ENCODE measurements at places on chromosomes 16 and 17.

DNA sequence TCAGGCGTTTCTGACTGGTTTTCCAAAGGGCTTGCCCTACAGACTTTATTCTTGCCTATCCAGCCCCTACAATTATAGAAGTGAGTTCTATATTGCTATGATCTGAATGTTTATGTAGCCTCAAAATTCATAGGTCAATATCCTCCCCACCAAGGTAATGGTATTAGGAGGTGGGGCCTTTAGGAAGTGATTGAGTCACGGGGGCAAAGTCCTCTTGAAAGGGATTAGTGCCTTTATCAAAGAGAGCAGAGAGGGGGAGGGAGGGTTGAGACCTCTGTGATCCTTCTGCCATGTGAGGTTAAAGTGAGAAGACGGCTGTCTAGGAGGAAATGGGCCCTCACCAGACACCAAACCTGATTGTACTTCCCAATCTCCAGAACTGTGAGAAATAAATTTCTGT, 931 bp upstream of the CPHXL start:
- no peak for DNase-seq

- DNase-seq: no peak
Observed at GRCh38 chr16:88338111-88338510, 44.6 kb upstream of the ZNF469 start.

DNA sequence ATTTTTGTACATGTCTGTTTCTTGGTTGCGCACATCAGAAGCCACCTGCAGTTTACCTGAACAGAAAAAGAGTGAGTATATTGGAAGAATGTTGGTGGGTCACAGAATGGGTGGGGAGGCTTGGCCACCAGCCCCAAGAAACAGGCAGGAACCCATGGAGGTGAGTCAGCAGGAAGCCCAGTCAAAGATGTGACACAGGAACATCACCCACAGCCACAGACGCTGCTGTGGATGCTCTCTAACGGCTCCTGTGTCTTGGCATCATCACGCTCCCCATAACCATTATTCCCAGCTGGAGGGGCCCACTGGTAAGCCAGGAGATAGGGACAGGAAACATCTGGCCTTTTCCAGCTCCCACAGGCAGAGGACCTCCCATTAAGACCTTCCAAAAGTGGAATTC, 94.0 kb upstream of the WSB1 start:
- no peak for DNase-seq

DNA sequence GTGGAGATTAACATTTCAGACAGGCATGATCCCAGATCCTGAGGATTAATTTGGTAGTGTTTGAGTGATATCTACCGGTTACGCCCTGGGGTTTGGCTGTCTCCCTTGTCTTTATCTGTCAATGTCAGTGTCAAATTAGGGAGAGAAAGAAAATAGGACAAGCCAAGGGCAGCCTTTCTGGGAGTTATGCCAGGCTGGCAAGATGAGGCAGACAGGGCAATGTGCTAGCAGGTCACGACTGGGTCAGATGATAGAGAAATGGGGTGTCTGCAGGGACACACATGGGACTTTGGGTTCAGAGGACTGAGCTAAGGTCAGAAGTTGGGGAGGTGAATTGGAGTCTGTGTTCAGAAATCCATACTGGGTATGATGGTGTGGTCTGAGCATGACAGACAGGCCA, 27.4 kb upstream of the LYRM9 start:
- DNase-seq: no peak

DNA sequence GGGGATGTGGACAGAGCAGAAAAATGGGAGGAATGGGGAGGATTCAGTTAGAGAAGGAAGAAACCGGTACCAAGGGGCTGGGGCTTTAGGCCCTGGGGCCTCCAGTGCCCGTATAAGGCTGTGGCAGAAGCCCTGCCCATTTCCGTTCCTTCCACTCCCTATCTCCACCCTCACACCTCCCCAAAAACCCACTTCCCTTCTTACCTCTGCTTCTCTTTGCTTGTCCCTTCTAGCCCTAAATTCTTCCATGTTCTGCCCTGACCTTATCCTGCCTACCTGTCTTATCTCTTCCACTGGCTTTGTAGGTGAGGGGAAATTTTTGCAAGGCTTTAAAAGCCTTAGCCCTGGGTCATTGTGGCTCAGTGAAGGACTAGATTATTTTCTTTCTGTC, 4.1 kb downstream of the RNF167 start:
- peak; percentile 61 for DNase-seq

GRCh38 chr16:27374804-27375425, 27.1 kb upstream of the IL21R start:
- peak; percentile 75 for DNase-seq

Measured in stimulated activated naive CD8-positive, alpha-beta T cell treated with anti-CD3 and anti-CD28 coated beads, Interleukin-15, Interleukin-2, amounts not matched to agents 100 U/mL and 50 U/mL, for 24 hours (primary cell).